ENCODE measurements at places on chromosomes 2 and 18. TPM values are rescaled to one million over a fixed set of nuclear protein-coding genes. Genes with fewer than 3 reads are reported as not detected.

The DCAF17 gene
- total RNA-seq = 32.4 TPM

The CXCR1 gene
- not detected for total RNA-seq

The PROC gene
- under 0.01 TPM for total RNA-seq

The KCNF1 gene
- under 0.01 TPM for total RNA-seq

The PIEZO2 gene
- 2.9 TPM for total RNA-seq

The LBX2 gene
- 2.1 TPM for total RNA-seq

The TP53I3 gene
- total RNA-seq = 34.5 TPM

Data from regular cardiac myocyte (primary cell).